Central memory CD4-positive, alpha-beta T cell (primary cell): ENCODE measurements at places on chromosomes 5 and 9.

DNA sequence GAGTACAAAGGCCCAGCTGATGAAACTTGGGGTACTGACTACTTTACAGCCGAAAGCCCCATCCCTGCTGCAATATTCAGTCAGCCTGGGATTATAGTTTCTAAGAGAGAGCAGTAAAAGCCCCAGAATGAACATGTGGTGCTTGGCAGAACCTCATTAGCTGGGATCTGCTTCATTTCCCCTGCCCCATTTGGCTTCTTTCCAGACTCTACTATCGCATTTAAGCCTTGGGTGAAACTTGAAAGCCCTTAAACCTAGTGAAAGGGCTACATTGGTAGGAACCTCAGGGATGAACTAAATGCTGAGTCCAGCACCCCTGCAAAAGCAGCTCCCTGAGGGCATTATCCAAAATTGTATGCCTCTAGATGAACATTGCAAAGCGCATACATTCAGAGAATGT, 631.1 kb downstream of the ACTL7B start:
- DNase-seq = no peak

- no peak for DNase-seq
Measured at GRCh38 chr9:123268199-123268464, 254 bp downstream of the STRBP start.

DNA sequence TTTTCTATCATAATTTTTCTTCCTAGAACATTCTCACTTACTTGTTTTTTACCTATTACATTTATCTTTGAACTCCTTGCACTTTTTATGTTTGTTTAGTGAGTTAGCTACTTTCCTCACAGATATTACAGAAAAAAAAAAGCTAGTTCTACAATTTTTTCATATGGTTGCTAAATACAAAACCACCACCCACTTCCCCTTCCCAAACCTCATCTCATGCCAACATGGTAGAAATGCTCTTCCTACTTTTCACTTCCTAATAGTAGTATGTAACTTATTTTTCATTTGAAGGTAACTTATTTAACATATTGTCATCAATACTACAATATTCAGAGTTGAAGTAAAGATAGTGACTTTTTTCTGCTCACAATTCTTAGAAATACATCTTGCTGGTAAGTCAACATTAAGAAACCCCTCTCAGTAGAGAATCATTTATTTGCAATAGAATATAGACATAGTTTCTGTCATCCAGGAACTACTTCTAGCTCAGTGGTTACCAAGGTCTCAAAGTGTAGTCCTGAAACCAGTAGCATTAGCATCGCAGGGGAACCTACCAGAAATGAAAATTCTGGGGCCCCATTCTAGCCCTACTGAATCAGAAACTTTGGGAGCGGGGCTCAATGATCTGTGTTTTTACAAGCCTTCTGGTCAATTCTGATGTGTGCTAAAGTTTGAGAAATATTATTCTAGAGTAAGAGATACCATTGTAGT, 1124.6 kb downstream of the DTWD2 start:
- DNase-seq = no peak

- peak; percentile 34 for DNase-seq
Measured at GRCh38 chr9:113446323-113446740, 17.2 kb upstream of the RGS3 start.

DNA sequence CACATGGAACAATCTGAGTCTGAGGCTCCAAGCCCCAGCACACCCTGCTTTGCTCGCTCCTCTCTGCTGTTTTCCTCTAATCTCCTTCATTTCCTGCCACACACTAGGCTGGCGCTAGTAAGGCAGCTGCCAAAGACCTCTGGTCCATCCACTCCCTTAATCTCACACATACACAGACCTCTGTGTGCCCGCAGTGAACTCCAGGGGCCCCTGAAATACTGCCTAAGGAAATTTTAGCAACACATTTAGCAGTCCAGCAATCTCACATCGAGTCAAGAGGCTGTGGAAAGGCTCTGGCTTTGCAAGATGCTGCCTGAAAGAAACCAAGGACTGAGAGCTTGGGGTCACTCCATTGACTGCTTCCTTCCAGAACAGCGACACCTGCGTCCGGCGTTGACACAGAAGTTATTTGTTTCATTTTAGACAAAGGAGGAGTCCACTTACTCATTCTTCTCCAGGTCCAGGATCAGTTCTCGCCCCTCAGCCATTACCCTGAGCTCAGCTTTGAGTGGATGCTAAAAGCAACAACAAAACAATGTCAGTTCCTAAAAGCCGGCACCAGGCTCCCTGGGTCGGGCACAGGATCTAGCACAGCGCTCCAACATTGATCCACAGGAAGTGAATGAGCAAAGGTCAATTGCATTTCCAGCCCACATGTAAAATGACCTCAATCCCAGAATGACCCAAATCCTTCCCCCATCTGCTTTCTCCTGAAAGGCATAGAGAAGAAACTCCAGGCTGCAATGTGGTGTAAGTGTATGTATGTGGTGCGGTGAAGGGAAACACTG, 11.5 kb downstream of the ADAM19 start:
- no peak for DNase-seq

DNA sequence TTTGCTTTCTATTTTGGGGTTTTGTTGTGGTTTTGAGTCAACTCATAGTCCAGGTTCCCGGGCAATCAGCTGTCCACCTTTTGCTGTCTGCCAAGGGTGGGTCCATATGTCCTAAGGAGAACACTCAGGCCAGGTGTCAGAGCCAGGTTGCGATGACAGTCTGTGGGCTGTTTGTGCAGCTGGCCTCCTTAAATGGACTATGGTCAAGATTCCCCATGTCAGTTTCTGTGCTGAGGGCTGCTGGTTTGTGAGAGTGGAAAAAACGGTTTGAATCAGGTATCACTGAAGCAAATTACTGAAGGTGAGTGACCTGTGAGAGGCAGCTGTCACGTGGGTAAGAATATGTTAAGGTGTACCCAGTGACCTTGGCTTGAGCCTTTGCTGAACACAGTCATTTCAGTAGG, 33.0 kb downstream of the SNX30 start:
- no peak for DNase-seq

DNA sequence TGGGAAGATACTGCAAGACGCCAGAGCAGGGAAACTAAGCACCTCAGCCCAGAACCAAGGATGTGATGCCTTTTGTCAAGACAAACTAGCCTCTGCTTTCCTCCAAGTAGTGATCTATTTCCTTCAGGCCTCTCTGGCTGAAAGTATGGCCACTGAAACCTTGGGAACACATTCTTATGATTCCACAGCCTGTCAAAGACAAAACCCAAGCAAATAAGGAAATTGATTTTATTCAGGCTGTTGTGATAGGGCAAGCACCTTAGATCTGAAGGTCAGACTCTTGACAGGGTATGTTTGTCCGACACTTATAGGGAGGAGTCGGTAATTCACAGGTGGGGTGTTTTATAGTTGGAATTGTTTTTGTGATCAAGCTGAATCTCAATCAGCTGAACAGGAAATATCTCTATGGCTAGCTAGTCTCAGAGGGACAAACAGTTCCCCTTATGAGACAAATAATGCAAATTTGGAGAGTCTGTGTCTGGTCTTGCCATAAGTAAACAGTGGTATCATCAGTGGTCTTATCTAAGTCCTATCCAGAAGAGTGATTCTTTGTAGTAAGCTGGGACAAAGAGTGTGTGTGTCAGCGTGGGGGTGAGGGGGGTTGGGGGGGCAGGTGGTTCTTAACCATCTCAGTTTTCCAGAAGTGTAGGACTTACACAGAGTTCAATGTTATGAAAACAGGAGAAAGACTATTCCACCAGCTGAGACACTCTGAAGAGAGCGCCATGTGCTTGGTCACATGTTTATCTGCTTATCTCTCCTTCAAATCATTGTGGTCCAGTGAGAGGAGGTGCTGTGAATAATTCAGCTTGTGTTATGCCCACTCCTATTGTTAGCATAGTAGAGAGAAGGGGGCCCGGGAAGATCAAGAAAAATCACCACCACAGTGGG, 6.7 kb upstream of the ZCCHC10 start:
- no peak for DNase-seq

DNA sequence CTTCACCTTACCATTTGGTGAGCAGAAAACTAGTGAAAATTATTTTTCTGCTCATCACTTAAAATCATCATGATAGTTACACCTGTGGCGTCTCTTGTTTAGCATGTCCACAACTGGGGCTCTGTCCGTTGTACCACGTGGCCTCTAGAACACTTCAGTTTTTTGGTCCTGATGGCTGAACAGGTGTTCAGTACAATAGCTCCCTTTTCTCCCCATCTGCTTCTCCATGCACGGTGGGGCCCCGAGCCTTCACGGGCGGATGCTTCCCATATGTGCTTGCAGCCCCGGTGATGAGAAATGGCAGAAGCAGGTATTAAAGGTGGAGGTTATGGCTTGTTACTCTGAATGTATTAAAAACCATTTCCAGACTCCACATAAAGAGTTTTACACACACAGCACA, 304.1 kb downstream of the CWC27 start:
- DNase-seq = no peak

DNA sequence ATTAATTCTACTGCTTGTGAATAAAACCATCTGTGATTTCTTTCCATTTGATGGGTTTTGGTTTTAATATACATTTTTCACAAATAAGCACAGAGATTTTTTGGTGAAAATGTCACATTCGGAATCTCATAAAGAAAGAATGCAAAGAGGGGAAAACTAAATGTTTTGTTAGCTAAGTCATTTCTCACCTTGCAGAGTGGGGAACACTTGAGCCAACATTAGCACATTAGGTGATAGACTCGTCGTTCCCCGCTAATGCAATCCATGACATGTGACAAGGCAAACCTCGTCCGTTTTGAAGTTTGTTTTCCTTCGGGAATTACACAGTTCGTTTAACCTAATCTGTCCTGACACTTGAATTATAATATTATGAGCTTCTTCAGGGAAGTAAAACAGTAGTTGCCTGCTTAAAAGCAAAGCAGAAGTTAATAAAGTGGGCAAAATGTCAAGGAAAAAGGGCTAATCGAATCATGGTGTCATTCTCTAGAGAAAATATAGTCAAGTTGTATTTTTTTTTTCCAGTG, 95.8 kb upstream of the LMX1B start:
- no peak for DNase-seq
